ENCODE measurements at places on chromosomes 7 and 10.

DNA sequence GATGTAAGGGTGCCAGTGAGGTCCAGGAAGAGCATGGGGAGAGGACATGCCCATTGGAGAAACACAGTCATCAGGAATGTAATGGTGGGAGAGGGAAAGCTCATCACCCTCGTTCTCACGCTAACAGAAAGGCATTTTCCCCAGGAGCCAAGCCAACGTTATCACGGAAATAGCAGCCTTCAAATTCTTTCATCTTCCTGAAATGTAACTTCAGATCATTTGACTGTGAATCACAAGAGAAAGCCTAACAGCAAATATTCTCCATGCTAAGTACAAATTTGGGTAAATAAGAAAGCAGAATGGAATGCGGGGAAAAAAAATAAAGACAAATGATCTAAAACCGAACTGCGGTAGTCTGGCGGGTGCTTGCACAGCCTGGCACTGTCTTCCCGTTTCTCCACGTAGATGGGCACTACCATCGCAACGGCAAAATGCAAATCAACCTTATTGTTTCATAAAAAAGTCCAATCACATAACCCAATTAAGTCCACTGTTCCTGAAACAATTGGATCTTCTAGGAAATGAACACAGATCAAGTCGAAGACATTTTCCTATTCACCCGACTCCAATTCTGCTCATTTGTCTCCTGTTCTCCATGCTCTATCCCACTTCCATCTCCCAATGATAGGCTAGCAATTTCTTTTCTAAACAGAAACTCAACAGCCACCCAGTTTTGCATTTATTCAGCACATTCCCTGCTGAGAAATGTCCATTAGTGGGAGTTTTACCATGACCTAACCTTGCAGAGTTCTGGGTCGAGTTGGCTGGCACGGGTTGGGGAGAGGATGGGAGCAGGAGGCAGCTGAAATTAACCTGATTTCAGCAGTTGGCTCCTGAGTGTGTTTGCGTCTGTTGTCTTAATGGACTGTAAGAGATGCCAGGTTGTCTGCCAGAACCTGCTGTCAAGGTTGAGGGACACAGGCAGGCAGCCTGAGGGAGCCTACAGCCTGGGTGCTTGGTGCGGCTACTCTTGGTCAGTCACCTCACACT lies 74.6 kb upstream of the FRMD4A start:
- DNase-seq = peak; percentile 30

GRCh38 chr7:119935418-119936025 lies 337.5 kb upstream of the KCND2 start:
- peak; percentile 15 for DNase-seq

DNA sequence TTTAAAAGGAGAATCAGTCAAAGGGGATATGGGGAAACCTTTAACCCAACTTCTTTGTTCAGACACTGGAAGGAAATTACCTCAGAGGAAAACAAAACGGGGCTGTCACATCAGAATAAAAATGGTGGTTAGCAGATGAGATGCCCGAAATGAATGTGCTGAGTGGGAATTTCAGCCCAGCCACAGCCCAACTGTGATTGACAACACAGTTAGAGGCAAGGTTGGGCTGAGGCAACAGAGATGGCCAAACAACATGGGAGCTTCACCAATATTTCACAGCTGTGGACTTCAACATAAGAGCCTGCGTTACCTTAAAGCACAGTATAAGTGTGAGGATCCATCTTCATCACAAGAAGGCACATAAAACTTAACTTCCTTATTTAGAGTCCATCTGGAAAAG lies 133.5 kb upstream of the PTPRZ1 start:
- no peak for DNase-seq

GRCh38 chr7:148253629-148254028 lies 336.9 kb upstream of the C7orf33 start:
- no peak for DNase-seq

- DNase-seq = no peak
Measured at GRCh38 chr10:1162481-1163203, 106.5 kb downstream of the WDR37 start.

DNA sequence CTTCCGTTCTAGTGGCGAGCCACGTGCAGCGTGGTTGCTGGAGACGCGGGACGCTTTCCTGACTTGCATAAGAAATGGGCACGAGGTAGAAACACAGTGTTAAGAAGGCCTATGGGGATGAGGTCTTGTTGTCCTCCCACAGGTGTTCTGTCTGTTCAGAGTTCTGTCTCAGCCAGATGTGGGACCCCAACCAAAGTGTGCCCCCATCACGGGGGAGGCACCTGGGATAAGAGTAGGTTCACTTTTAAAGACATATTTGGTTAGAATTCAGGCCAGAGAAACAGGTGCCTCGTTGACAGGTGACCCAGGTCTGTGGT lies 56.0 kb upstream of the PITRM1 start:
- DNase-seq = no peak

DNA sequence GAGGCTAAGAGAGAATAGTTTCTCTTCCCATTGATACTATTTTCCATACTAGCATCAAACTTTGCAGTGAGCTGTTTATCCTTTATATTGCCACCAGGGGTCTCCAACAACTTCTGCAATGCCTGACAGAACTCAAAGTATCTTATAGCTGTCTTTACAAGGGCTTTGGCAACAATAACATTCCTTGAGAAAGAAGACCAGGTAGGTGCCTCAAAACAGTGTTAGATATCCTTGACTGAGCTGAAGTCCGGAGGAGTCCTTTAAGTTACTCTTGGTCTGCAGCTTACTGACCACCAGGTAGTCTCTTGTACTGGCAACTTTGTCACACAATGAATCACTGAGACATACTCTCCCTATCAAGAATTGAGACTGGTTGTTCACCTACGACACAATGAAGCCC lies 30.0 kb upstream of the TES start:
- peak; percentile 63 for DNase-seq

GRCh38 chr10:38025283-38025682 lies 14.8 kb downstream of the ZNF33A start:
- no peak for DNase-seq

GRCh38 chr10:21329995-21330627 lies 195.4 kb downstream of the SKIDA1 start:
- no peak for DNase-seq

DNA sequence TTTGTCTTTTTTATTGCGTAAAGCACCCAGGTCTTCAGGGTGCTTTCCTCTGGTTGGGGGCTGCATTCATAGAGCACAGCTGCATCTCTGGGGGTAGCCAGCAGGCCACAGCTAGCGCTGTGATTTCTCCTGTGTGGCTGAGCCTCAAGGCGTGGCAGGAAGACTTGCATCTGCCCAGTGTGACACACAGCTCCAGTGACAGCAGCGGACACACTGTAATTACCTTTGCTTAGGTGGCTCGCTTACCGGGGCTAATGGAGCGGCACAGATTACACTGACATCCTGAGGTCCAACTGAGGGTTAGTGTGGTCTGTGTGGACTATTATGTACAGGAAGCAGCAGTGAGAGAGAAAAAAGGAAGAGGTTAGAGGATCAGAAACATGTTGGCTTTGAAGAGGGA lies 27.1 kb downstream of the ABCB4 start:
- DNase-seq = no peak

- DNase-seq = no peak
Measured at GRCh38 chr7:17619196-17619818, 320.9 kb downstream of the AHR start.

DNA sequence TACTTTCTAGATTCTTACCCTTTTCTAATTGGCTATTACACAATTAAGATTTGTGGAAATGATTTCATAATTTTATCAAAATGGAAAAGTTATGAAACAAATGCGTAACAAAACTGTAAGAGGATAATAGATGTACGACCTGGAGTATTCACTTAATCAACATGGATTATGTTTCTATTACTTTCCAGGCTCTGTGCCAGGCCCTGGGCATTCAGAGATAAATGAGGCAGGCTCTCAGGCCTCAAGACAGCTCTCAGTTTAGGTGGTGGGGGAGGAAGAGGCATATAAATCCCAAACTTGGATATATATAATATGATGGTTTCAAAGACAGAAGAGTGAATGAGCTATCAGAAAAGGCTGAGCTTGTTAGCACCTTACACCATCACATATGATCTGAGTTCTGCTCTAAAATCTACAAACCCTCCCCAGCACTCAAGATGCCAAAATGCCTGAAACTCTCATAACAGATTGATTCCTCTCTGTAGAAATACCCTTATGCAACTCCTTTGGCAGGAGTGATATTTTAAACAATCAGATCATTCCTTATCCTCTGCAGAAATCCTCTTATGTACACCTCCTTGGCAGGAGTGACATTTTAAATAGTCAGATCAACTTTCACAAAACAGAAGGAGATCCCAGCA lies 42.5 kb downstream of the ACBD5 start:
- no peak for DNase-seq

DNA sequence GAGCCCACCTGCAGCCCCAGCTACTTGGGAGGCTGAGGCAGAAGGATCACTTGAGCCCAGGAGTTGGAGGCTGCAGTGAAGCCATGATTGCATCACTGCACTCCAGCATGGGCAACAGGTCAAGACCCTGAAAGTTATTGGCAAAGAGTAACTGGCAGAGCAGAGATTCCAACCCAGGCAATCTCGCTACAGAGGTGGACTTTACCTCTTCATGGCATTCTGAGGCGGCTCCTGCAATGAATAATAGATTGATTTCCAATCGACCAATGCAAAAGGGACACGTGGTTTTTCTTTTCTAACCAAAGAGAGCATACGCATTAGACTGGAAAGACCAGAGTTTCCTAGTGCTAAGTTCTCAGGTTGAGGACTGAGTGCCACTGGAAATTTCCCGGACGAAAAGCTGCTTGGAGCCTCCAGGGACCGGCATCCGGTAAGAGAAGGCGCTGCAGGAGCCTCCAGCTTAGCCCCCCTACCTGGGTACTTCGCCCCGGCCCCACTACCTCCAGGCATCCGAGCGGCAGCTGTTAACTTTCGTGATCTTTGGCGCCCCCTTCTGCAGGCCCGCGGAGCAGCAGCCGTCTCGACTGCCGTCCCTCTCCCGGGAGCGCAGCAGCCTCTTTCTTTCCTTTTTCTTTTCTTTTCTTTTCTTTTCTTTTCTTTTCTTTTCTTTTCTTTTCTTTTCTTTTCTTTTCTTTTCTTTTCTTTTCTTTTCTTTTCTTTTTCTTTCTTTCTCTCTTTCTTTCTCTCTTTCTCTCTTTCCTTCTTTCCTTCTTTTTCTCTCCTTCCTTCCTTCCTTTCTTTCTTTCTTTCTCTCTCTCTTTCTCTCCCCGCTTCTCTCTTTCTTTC lies 4.1 kb downstream of the MBLAC1 start:
- peak; percentile 75 for DNase-seq

- no peak for DNase-seq
Measured at GRCh38 chr7:140276001-140276400, 99.2 kb upstream of the KDM7A start.

All from COLO829 (cell line).